Activated CD4-positive, alpha-beta T cell treated with anti-CD3 and anti-CD28 coated beads, Interleukin-2, Interleukin-4, amounts not matched to agents 100 ng/mL and 50 ng/mL, durations not matched to agents 16 hours and 8 hours (primary cell): ENCODE measurements at places on chromosomes 6 and 20.

DNA sequence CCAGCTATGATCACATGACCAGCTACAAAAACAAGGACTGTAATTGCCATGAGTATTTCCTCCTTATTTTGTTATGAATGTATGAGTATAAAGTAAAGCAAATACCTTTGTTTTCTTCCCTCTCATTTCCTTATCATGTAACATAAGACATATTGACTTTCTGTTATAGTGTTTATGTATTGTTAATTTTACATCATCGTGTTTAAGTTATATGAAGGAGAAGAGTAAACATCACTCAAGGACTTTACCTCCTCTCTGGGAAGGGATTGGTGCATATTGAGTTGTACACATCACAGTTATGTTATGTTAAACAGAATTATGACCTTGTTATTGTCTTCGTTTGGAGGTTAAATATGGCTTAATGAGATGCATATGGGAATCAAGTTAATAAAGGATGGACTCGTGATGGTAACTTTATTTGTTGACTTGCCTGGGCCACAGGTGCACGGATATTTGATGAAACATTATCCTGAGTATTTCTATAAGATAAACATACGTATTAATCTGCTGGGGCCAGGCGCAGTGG, 57.3 kb upstream of the CNKSR3 start:
- no peak for DNase-seq

DNA sequence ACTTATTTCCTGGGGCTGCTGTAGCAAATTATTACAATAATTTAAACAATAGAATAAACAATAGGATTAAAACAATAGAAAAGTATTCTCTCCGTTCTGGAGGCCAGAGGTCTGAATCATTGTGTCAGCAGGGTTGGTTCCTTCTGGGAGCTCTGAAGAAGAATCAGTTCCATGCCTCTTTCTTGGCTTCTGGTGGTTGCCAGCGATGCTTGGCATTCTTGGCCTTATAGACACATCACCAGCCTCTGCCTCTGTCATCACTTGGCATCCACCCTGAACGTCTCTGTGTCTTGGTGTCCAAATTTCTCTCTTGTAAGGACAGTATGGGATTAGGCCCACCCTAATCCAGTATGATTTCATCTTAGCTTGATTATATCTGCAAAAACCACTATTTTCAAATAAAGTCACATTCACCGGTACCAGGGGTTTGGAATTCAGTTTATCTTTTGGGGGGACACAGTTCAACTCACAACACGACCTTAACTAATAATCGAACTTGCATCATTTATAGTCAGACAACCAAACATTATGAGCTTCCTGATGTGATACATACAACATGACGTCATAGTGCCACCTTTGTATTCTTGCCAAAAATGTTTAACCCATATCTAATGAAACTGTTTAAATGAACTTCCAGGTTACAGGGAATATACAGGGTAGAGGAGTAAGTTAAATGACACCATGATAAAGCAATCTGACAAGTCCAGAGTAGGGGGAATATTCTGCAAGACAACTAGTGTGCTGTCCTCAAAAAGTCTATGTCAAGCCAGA, 84.7 kb upstream of the RNF24 start:
- no peak for DNase-seq

- no peak for DNase-seq
These were observed 26.8 kb upstream of the DDR1 start for GRCh38 chr6:30857549-30857948.

- no peak for DNase-seq
These were observed 270.5 kb upstream of the SUPT3H start for GRCh38 chr6:45648262-45648620.

GRCh38 chr6:35718911-35719381, 17.9 kb upstream of the ARMC12 start:
- DNase-seq = peak; percentile 47

DNA sequence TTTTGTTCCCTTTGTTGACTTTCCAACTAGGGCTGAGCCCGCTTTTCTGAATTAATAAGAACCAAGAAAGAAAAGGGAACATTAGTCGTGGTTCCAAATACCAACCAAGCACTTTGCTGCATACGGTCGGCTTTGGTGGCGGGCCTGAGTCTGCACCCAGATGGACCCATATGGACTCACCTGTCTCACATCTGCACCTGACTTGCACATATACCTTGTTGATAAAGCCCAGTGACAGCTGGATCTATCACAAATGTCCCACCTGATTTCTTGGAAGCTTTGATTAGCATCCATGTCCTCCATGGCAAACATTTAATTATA, 39.0 kb downstream of the TPD52L1 start:
- DNase-seq = no peak

DNA sequence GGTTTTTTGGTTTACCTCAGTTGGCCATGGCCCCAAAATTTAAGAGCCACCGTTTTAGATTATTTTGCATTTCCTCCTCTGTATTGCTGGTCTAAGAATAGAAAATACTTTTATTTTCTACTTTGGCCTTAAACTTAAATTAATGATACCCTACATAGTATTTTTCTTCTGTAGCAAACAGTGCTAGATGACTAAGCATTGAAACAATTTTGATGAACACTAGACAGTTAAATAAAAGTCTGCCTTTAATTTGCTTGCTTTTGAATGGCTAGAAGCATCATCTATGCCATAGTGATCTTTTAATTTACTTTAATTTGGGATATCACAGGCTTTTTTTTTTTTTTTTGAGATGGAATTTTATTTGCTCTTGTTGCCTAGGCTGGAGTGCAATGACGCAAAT, 106.4 kb downstream of the CD109 start:
- no peak for DNase-seq

DNA sequence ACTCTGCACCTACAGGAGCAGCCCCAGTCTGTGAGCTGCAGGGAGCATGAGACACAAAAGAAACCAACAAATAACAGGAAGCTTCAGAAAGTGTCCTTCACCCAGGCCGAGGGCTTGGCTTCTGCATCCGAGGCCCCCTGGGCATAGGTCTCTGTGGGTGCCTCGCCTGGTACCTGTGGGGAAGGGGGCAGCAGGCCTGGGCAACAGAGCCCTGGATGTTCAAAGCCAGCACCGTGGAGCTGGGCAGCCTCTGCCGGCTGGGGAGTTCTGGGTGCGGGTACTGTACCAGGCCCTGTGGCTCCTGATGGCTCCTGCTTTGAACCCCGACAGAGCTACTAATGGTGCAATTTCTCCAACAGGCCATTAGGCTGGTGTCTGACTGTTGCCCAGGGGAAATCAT, 55.7 kb downstream of the TMEM242 start:
- DNase-seq = no peak

DNA sequence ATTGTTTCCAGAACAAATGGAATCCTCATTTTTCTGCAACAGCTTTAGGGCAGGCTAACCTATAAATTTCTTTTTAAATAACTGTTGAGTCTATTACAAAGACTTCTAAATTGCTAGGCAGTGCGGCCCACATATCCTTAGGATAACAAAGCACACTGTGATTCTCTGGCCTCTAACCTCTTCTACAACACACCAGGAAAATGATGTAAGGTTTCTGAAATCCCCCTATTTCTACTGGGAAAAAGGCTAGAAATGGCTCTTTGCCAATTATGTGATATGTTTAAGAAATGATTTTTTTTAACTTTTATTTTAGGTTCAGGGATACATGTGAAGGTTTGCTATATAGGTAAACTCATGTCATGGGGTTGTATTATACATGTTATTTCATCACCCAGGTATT, 17.3 kb upstream of the NT5E start:
- no peak for DNase-seq

DNA sequence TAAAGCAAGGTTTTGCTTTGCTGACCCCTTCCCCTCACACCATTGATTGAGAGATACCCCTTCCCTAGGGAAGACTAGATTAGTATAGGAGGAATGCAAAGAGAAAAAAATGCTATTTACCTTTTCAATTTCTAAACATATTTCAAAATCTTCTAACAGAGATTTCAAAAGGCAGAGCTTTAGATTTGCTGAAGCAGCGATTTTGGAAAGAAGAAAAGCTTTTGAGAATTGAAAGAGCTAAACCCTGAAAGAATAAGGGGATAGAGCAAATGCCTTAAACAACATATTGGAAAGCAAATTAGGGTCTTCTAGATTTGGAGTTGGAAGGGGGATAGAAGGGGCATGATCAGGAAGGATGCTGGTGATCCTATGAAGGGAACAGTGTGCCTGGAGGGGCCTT, 46.5 kb upstream of the KLHL31 start:
- DNase-seq = no peak

DNA sequence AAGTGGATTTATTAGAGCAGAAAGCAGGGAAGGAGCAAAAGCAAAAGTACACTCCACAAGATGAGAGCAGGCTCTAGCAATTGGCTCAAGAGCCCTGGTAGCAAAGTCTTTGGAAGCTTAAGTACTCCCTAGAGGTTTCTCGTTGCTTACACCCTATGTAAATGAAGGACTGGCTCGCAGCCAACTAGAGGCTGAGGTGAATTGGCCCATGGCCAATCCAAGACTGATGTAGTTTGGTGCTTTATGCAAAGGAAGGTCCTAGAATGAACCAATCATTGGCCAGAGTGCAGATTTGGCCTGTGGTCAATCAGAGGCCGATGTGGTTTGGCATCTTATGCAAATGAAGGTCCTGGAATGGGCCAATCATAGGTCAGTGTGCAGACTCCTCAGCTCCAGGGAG, 191.3 kb upstream of the ARID1B start:
- no peak for DNase-seq

- peak; percentile 76 for DNase-seq
These were observed 18.4 kb upstream of the ZNF76 start for GRCh38 chr6:35240838-35241801.

GRCh38 chr6:40528051-40528450, 59.1 kb downstream of the LRFN2 start:
- DNase-seq = no peak

GRCh38 chr6:12348530-12349511, 58.7 kb downstream of the EDN1 start:
- DNase-seq = no peak

DNA sequence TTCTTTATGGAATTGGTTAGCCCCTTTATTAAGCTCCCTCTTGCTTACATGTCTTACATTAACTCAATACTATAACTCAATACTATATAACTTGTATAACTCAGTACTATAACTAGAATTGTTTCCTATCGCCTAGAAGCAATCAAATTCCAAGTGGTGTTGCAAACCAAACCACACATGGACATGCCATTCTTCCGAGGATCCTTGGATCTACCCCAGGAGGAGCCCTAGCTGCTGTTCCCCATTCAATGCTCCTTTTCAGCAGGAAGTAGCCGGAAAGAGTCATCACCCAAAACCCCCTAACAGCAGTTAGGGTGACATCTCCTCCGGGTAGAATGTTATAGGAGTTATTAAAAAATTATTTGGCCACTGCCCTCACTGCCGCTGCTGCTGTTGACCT, 40.5 kb downstream of the PLN start:
- no peak for DNase-seq

- no peak for DNase-seq
These were observed 44.6 kb upstream of the COL10A1 start for GRCh38 chr6:116170358-116171057.

GRCh38 chr6:21679761-21680265, 86.3 kb downstream of the SOX4 start:
- DNase-seq = no peak

- no peak for DNase-seq
These were observed 43.9 kb upstream of the NOL4L start for GRCh38 chr20:32628960-32629530.

GRCh38 chr6:17703256-17703694, 3.5 kb downstream of the NUP153 start:
- DNase-seq = peak; percentile 59

DNA sequence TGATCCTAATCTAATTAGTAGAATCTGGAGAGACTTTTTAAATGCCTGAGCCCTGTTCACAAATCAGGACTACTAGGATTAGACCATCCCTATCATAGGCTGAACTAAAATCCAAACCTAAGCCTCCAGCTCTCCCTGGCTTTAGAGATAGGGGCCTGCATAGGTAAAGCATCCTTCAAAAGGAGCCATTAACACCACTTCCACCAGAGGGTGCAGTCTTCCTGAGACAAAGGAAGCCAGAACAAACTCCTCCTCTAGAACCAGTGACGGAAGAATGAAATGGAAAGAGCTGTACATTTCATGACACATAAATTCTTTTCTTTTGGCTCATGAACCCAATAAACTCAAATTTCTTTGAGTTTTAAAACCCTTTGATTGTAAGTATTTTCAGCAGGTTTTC, 291.2 kb upstream of the ADGRB3 start:
- DNase-seq = peak; percentile 27

DNA sequence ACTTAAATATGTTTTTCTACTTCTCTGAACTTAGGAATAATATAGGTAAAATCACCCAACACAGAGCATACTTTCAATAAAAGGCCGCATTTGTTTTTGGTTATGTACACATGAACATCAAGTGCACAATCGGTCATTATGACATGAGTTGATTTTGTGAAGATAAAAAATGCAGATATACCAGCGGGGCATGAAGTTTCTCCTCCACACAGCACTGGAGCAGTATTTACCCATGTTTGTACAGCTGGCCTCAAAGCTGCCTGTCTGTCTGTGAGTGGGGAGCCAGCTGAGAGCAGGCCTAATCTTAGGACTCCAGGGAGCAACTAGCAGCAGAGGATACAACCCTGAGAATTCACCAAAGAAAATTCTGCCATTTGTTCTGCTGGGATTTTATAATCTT, 206.5 kb downstream of the TPBG start:
- DNase-seq = no peak

DNA sequence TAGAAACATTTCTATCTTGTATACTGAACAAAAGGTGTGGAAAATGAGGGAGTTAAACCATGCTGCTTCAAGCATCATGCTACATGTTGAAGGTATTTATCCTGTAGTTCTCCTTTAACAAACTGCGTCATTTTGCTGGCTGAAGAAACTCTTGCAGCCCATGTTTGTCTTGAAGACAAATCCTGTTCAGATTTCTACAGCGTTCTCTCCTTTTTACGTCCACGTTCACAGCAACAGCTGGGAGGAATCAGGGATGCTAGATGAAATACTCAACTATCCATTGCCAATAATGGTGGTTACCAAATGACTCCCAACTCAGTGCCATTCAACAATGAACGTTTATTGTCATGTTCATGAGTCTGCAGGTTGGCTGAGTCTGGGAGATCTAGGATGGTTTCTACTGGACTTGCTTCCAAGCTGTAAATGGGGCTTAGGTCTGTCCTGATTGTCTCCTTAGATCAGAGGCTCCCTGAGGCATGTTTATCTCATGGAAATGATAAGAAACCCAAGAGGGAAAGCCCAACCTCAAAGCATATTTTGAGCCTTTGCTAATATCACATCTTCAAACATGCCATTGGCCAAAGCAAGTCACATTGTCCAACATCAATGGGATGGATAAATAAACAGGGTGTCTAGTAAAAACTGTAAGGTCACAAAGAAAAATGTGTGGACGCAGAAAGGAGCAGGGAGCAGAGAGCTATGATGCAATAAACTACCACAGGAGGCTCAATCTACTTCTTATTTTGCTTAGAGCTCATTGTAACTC, 2.7 kb upstream of the PLCB1 start:
- no peak for DNase-seq

DNA sequence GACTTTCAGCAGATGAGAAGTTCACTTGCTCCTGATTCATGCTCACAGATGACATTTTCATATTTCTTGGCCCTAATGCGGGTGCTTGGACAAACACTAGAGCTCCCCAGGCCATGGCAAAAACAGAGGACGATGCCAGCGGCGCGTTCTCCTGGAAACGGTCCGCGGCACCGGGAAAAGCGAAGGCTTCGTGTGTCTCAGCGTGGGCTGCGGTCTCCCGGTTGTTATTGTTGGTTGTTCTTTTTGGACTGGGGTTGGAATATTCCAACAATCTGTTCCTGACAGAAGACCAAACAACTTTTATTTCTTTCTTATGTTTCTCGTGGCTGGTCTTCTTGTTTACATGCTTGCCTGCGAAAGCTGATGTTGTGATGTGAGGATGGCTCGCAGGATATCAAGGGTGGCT, 46.8 kb upstream of the NEDD9 start:
- no peak for DNase-seq

GRCh38 chr20:58833921-58834320, 16.8 kb downstream of the GNAS-AS1 start:
- DNase-seq = no peak
